Activated CD8-positive, alpha-beta T cell treated with anti-CD3 and anti-CD28 coated beads, Interleukin-2, amount 10 ng/mL, durations not matched to agents 7 days and 5 days (primary cell): ENCODE measurements at places on chromosomes 5 and 9. TPM values are rescaled to one million over a fixed set of nuclear protein-coding genes. Genes with fewer than 3 reads are reported as not detected.

Gene CER1
- total RNA-seq = not detected

Gene SMIM33
- total RNA-seq = 0.32 TPM

Gene NSG2
- total RNA-seq = not detected

Gene TMEM215
- not detected for total RNA-seq

Gene HAVCR2
- 77.6 TPM for total RNA-seq

Gene NAIF1
- 15.4 TPM for total RNA-seq

Gene GMCL2
- not detected for total RNA-seq

Gene PCDHGB1
- total RNA-seq = not detected

Gene FAM151B
- not detected for total RNA-seq

Gene DNAI1
- not detected for total RNA-seq

Gene SLC6A18
- total RNA-seq = not detected

Gene PNPLA7
- total RNA-seq = 3.4 TPM

Gene RALGPS1
- total RNA-seq = 4.1 TPM

Gene TSSK1B
- not detected for total RNA-seq

Gene PCDHGB5
- 0.16 TPM for total RNA-seq

Gene STC2
- total RNA-seq = 16.6 TPM

Gene MTX3
- 13.2 TPM for total RNA-seq
